RPMI8226 (cell line): ENCODE measurements at places on chromosomes 1 and 21.

DNA sequence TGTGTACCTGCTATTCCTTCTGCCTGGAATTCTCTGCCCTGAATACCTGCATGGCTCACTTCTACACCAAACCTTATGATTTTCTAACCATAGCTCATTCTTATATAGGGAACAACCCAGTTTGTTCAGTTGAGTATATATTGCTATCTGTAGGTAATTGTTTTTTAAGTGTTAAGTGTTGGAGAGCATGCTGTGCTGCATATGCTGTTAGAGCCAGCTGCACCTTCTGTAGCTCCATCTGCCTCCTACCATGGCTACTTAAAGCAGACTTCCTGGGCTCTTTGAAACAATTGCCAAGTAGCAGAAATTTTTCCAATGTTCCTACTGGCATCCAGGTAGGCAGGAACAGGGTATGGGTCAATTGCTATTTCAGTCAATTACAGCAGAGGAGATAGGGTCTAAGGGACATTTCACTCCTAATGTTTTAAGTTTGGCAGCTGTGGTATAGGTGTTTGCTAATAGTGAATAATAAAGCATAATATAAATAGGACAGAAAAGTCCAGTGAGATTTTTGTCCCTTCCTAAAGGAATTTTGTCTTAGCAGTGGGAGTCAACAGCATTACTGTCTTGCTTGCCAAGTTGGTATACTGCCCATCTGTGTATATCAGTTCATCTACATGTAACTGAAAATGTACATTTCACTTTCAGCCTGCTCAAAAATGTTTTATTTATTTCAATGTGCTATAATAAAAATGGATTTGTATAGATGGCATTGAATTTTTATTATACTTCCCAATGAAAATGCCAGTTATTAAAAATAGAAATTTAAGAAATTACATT lies 34.0 kb upstream of the C1orf115 start:
- no peak for DNase-seq

DNA sequence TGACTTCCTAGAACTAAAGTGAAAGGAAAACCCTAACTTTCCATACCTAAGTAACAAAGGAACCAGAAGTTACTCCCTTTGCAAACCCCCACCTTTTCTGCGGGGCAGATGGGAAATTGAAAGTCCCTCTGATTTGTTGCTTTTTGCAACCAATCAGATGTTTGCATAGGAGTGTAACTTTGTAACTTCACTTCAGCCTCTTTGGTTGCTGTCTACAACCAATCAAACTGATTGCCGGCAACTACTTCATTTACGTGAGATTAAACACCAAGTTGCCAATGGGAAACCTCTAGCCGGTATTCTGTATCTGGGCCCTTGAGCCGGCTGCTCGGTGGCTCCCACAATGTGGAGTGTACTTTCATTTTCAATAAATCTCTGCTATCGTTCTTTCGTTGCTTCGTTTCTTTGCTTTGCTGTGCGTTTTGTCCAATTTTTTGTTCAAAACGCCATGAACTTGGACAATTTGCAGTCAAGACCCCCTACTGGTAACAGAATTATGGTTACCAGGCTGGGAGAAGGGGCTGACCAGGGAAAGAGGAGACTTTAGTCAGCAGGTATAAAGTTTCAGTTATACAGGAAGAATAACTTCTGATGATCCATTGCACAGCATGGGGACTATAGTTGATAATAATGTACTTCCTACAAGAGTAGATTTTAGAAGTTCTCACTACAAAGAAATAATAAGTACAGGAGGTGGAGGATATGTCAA lies 69.2 kb upstream of the RGS2 start:
- peak; percentile 8 for DNase-seq

DNA sequence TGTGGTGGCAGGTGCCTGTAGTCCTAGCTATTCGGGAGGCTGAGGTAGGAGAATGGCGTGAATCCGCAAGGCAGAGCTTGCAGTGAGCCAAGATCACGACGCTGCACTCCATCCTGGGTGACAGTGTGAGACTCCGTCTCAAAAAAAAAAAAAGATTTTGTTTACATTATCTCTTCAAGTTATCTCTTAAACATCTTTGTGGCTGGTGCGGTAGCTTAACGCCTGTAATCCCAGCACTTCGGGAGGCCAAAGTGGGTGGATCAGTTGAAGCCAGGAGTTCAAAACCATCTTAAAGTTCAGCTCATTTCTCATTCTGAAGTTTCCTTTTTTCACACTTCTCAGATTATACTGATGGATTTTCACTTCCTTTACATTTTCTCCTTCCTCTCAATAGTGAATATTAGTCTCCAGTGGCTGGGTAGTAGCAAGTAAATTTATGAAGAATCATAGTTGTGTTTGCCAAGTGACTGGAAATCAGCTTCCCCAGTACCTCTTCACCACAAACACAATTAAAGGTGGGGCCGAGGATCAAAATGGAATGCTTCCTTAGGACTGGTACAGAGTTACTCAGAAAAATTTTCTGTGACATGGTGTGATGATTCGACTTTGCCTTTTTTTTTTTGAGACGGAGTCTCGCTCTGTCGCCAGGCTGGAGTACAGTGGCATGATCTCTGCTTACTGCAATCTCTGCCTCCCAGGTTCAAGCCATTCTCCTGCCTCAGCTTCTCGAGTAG lies 13.8 kb downstream of the PIP5K1A start:
- no peak for DNase-seq

GRCh38 chr21:31597683-31598082 lies 61.8 kb upstream of the SOD1 start:
- no peak for DNase-seq

DNA sequence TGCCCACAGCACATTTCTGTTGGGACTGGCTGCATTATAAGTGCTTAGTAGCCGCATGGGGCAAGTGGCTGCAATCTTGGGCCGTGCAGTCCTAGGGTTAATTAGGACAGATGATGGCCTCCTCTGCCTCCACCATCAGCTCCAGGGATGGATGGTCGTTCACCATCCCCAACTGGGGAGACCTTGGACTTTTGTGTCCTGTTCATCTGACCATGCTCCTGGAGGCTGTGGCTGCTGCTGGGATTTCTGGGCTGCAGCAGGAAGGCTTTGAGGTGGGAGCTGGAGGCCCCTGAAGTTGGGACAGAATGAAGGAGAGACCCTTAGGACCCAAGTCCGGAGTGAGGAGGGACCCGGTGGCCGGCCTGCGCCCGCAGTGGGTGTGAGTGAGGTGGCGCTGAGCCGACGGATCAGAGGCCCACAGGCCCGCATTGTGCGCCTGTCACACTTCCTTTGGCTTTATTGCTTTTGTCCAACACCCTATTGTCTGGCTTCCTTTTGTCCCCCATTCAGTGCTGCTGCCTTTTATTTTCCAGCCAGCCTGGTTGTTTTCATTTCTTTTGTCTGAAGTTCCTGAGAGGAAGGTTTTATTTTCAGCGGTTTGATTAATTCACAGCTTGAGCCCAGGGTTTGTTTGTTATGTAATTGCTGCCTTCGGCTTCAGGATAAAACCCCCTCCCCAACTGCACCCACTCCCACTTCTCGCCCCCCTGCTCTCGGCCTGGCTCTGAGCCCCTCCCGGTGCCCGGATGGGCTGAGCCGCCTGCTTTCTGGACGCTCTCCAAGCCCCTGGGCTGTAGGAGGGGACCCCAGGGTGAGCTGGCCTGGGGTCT lies 35.6 kb downstream of the SOX13 start:
- no peak for DNase-seq

GRCh38 chr1:101389547-101389929 lies 152.7 kb downstream of the S1PR1 start:
- DNase-seq: no peak

DNA sequence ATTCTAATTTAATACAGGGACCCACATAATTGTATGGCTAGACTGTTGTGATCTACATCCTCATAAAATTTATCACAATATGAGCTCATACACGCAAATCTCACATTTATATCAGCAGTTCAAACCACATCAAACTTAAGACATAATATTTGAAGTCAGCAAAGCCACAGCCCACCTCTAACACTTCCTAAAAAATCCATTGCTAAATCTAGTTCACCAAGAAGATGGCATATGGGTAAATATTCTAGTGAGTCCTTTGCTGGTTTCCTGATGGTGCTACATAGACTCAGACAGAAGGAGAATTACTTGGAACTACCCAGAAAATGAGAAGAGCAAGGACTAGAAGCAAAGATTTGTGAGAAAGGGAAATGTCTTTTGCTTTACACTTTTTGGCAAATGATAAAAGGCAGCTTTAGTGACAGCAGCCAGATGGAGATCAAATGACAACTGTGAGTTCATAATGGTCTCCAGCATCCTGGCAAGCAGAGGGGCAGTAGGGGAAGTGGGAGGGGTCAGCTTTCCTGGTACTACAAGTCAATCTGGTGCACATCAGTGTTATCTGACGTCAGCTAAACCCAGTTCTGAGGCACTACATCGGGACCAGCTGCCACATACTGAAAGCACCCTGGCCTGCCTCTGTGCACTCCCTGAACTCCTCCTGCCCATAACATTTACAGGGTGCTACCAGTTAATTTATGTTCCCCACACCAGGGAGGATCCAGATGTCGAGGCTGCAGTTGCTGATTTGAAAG lies 10.6 kb upstream of the GADD45A start:
- DNase-seq: peak; percentile 57

GRCh38 chr21:29221253-29221744 lies 77.4 kb upstream of the BACH1 start:
- DNase-seq: no peak

- no peak for DNase-seq
Observed at GRCh38 chr21:46152927-46153246, 2.5 kb downstream of the FTCD start.

DNA sequence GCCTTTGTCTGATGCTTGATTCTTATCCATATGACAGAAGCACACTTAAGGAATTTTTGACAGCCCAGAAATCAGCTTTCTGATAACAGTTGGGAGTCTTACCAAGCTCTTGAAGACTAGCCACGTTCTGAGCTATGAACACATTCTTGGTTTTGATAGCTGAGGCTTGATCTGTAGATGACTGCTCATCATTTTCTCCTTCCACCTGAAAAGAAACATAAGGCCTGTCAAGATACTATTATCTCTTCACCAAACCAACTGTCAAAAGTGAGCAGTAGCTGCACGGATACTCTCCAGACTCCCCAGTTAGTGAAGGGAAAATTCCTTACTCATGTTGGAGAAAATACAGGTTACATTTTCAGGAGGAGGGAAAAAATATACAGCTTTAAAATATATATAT lies 12.2 kb downstream of the UBR4 start:
- DNase-seq: no peak

DNA sequence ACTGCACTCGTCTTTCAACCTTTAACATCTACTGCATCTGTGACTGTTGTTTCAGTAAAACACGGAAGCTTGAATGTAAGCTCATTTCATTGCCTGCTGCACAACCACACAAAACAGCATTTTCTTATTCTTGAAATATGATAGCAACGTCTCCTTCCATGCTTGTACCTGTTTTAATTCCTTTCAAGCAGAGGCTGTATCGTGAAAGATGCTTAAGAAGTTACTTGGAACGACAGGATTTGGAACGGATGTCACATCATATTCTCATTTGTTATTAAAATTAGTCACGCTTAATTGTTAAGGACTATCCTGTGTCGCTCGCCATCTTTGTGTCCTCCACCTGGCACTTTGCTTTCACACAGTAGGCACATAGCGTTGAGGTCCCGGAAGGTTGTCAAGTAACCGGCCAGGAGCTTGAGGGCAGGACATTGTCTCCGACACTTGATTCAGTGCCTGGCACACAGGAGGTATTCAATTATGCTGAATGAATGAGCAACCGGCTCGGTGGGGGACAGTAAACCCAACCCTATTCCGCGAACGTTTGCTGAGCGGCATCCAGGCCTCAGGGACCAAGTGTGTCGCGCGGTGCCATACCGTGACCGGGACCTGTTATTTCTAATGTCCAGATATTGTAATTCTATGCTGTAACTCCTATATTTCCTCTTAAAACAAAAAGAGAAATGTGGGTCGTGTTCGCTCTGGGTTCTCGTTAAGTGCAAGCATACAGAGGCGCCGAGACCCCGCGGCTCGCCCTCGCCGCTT lies 499 bp upstream of the SH3GLB1 start:
- no peak for DNase-seq

GRCh38 chr1:24990779-24991641 lies 60.9 kb upstream of the RUNX3 start:
- no peak for DNase-seq

DNA sequence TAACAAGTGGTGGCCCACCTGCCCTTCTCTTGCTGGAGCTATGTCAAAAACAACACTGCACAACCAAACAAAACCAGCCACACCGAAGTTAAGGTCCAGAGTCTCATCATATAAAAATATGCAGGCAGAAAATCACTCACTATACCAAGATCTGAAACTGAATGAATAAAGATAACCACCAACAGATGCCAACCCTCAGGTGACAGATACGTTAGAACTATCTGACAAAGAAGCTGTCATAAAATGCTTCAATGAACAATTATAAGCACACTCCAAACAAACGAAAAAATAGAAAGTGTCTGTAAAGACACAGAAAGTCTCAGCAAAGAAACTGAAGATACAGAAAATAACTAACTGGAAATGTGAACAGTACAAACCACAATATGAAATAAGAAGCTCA lies 14.0 kb downstream of the ZNF496 start:
- DNase-seq: no peak

DNA sequence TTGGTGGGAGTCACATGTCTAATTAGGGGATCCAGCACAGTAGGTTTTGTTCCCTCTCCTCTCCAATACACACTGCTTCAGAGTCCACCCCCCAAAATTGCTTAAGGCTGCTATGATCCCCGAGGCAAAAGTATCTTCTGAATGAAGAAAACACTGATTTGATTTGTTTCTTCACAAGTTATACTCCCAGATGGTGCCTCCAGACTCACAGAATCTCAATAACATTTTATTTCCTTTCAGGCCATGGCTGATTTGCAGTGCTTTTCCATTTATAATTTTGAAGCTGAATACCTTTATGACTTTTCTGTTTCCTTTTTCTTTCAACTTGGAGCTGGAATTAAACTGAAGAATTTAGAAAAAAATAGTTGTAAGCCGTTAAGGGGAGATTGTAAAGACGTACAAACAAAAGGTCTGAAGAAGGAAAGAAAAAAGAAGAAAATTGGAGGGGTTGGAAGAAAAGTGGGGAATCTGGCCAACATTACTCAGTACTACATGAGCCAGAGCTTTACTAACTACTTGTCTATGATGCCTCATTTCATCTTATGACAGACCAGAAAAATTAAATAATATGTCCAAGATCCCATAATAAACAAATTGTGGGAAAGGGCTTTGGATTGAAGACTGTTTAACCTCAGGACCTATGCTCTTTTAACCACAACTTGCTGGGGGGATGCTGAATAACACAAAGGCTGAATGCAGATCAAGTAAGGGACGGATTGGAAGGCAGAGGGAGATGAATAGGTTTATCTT lies 75.9 kb downstream of the NUF2 start:
- no peak for DNase-seq

- no peak for DNase-seq
Observed at GRCh38 chr1:233700338-233700737, 86.4 kb downstream of the KCNK1 start.

DNA sequence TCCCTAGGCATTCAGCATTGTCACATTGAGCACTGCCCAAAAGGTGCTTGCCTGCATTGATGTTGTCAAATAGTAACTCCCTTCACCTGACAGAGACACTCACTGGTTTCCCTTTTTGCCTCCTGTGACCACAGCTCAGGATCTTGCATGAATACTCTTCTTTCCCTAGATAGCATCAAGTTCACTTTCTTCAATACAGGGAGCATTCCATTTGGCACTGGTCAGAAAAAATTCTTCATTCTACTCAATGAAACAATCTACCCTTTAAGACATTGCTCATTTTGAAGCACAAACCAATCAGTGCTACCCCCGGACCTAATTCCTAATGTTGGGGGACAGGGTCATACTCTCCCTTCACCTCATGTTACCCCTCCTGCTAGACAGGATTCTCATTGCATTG lies 319.0 kb upstream of the SNX7 start:
- DNase-seq: no peak
